ENCODE measurements at places on chromosomes 7 and 10.

GRCh38 chr10:122460891-122461293 lies 461 bp upstream of the HTRA1 start:
- DNase-seq, result no peak

- no peak for DNase-seq
These were observed 388.9 kb upstream of the TPK1 start for GRCh38 chr7:145224775-145225174.

GRCh38 chr7:92155108-92155739 lies 20.9 kb upstream of the CYP51A1 start:
- DNase-seq, result no peak

GRCh38 chr7:134995239-134996096 lies 9.2 kb downstream of the AGBL3 start:
- DNase-seq, result no peak

- DNase-seq, result no peak
These were observed 38.6 kb downstream of the ZNRF2 start for GRCh38 chr7:30323006-30323355.

DNA sequence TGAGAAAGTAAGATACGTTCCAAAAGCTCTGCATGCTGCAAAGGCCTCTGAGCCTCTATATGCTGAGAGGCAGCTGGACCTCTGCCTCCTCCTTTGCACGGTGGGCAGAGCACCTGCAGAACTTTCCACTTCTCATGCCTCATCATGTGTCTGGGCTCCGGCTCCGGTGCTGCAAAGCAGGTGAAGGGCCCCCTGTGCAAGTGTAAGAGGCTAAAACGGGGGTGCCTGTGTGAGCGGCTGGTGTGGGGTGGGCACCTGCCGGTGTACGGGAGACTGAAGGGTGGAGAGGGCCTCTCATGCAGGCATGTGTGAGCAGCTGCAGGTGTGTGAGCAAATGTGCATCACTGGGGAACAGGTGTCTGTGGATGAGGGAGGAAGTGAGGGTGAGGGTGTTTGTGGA lies 121.0 kb downstream of the KCNMA1 start:
- DNase-seq, result no peak

- no peak for DNase-seq
These were observed 91.5 kb upstream of the PDE1C start for GRCh38 chr7:32161708-32162107.

GRCh38 chr7:71454981-71455380 lies 323.0 kb downstream of the GALNT17 start:
- no peak for DNase-seq

- DNase-seq, result no peak
These were observed 135.0 kb upstream of the PDLIM1 start for GRCh38 chr10:95425592-95426465.

DNA sequence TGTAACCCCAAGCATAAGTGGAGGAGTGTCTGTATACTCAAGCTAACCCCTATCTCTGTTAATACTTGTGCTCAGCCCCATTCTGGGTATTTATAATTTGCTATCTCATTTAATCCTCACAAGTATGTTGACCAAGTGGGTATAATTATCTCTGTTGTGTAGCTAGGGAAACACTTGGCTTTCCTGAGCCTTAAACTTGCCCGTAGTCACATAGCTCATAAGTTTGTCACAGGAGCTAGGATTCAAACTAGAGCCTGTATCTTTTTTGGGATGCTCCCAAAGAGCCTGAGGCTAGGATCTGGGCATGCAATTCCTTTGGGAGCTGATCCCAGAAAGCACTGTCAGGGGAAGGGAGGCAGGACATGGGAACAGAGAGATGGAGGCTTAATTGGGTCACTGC lies 377.4 kb downstream of the GALNT17 start:
- DNase-seq, result no peak

DNA sequence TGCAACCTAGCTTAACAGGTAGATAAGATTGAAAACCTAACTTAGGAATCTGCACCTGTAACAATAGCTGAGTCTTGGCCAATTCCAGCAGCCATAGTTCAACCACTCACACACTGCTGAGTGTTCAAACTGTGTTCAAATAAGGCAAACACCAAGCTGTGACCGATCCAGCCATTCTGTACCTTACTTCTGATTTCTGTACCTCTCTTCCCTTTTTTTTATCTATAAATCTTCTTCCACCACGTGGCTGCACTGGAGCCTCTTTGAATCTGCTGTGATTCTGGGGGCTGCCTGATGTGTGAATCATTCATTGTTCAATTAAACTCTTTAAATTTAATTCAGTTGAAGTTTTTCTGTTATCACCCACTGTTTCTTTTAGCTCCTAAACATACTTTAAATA lies 15.7 kb upstream of the FOXL3 start:
- no peak for DNase-seq

GRCh38 chr10:110648692-110649346 lies 4.7 kb downstream of the RBM20 start:
- no peak for DNase-seq

DNA sequence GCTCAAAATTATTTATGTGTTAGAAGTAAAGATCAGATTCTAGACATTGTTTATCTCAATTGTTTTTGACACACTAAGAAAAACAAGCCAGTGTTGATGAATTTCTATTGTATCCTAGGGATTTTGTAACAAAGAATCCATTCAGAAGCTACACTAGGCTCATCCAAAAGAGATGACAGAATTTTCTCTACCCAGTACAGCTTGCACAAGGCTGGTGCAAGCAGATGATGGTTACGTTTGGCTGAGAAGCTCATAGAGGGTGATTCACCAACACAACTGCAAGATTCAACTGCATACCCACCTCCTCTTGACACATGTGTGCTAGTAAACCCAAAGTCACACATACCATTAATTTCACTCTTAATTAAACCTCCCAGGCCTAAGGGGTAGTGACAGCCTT lies 20.8 kb downstream of the GRM3 start:
- no peak for DNase-seq

GRCh38 chr7:150829426-150829825 lies 22.9 kb upstream of the AOC1 start:
- DNase-seq, result no peak

DNA sequence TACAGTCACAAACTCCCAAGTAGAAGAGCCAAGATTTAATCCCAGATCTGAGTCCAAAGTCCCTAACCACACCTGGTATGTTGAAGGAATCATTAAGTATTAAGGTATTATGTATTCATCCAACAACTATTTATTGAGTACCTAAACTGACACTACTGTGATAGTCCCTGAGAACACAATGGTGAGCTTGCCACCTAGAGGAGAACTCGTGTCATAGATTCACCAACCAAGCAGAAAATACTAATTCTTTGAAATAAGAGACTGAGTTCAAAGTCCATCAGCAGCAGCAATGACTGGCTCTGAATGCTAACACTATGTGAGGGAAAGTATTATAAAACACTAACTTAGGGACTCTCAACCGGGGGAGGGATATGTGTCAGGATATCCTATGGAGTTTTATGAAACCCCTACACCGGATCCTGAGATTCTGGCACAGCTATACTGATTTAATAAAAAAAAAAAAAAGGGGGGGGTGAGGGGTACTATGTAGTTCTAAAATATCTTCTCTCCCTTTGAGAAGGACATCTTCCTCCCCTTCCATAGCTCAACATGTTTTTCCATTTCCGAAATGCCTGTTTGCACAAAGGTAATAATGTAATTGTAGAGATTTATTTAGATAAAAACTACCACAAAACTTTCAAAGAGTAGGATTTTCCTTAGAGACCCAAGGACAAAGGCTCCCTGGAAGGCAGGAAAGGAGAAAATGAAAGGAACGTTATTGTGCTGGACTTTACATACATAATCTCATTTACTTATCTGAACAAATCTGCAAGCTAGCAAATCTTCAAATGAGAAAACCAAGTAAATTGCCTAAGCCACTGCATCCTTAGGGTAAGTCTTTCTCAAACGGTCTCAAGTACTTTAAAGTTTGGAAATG lies 1.6 kb downstream of the NCOA4 start:
- DNase-seq, result no peak

DNA sequence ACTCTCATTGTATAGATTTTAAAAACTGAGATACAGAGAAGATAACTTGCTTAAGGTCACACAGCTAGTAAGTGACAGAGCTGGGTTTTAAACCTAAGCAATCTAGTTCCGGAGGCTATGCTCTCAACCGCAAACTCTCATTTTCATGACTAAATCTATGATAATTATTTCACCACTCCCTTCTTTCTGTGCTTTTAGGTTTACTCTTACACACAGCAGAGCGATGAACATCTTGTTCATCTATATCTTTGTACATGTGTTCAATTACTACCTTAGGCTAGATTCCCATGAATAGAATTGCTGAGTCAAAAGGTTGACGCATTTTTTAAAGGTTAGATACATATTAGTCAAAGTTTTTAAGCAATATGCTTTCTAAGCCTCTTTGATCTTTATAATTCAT lies 154.8 kb downstream of the CHN2 start:
- no peak for DNase-seq

Data from activated T-cell treated with anti-CD3 and anti-CD28 coated beads for 48 hours (primary cell).